ENCODE measurements at places on chromosomes 5 and 9.

- no peak for DNase-seq
These were observed 135.3 kb downstream of the CETN3 start for GRCh38 chr5:90274216-90274615.

DNA sequence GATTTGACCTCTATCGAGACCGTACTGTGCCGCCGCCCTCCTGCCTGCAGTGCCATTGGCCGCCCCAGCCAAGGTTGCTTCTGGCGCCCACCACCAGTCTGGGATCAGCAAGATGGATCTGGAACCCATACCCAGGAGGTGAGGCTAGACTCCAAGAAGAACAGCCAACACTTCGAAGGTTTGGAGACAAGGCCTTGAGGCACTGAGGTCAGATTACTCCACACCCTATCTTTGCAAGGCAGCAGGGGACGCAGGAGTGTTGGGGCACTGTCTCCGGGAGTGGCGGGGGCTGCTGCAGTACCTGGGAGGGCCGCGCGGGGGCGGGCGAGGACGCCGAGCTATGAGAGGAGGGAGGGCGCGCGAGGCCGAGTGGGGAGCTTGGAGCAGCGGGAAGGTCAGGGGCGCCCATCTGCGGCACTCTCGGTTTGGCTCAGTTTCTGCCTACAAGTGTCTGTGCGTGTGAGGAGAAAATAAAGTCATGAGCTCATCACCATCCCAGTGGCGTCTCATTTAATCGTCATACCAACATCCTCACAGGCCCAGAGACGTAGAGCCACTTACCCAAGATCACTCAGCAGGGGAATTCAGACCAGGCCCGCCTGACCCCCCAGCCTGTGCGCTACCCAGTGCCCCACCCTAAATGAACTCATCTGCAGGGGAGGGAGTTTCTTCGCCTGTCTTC, 20.5 kb upstream of the PSD2 start:
- DNase-seq, result no peak

GRCh38 chr9:99762470-99762869, 59.2 kb upstream of the NR4A3 start:
- DNase-seq, result no peak

GRCh38 chr9:112777914-112778313, 27.4 kb downstream of the SNX30 start:
- DNase-seq, result no peak

DNA sequence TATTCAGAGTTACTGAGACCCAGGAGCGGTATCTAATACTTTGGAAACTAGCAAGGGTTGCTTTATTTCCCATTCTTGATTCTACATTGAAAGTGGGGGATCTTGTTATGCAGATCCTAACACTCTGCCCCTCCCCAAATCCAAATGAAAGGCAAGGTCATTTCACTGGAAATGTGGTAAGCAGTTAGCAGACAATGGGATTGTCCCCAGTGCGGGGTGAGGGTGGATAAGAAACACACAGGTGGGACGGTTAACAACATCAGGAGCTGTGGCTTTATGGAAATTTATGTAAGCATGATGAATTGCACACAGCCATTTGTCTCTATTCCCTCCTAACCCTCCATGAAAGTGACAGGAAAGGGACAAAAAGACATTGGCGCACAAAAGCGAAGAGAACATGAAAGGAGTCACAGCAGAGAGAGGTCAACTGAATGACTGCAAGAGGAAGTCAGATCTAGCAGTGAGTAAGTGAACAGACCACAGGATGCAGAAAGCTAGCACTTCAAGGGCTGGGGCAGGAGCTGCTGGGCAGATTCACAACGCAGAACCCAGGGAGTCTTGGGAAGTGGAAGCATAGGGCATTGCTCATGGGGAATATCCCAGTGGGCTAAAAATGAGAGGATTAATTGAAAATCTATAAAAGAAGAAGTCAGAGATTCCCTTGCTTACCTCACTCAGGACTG, 184.4 kb downstream of the HSD17B3 start:
- DNase-seq, result no peak

GRCh38 chr9:36426945-36427344, 26.9 kb upstream of the RNF38 start:
- DNase-seq, result no peak

DNA sequence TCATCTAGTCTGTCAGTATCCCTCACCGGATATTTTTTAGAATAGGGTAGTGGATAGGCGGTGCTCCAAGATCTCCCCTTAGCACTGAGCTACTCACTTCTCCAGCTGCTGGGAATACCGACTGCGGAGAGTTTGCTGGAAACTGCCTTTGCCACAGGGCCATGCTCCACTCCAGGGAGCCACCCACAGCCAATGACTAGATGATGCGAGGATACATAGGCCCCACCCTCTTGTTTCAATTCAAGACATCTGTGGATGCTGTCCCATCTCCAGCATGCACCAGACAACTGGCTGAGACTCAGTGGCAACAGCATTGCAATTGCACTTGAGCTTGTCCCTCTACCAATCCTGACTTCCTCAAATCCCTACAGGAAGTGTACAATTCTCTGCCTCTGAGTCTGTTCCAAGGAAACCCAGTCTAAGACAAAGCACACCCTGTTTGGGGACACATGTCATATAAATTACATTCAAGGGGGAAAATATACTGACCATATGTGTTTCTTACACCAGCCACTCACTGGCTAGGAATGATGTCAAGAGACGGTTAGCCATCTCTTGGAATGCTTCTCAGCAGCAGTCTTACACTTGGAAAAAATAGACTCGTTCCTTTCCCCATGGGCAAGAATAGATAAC, 312.6 kb upstream of the KIF2A start:
- DNase-seq, result no peak

GRCh38 chr5:79547982-79548381, 34.0 kb upstream of the HOMER1 start:
- DNase-seq, result no peak

- no peak for DNase-seq
These were observed 41.9 kb downstream of the MOCS2 start for GRCh38 chr5:53067641-53068040.

GRCh38 chr5:121257621-121258020, 594.1 kb upstream of the FTMT start:
- DNase-seq, result no peak

- peak; percentile 45 for DNase-seq
These were observed 56.7 kb upstream of the SLC44A1 start for GRCh38 chr9:105187781-105188180.

- DNase-seq, result no peak
These were observed 14.8 kb upstream of the CLPTM1L start for GRCh38 chr5:1359713-1360112.

DNA sequence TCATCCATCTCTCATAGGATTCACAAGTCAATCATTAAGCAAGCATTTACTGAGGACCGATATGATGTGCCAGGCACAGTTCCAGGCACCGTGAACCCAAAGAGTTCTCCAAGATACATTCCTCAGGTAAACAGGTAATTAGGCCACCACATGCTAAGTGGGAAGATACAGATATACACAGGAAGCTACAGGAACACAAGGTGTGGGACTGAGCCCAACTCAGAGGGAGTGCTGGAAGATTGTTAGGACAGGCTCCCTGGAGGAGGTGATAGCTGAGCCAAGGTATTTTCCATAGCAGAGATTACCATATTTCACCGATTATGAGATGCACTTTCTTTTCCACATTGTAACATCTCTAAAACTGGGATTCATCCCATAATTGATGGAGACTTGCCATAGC, 31.4 kb upstream of the RAI14 start:
- DNase-seq, result no peak

GRCh38 chr5:130974021-130974683, 190.9 kb downstream of the HINT1 start:
- no peak for DNase-seq

GRCh38 chr9:126696401-126697145, 82.8 kb downstream of the LMX1B start:
- DNase-seq, result no peak

GRCh38 chr5:86565197-86565789, 52.4 kb upstream of the COX7C start:
- DNase-seq, result no peak

- peak; percentile 11 for DNase-seq
These were observed 425 bp downstream of the PTPA start for GRCh38 chr9:129111528-129112151.

- no peak for DNase-seq
These were observed 301.1 kb downstream of the FAM170A start for GRCh38 chr5:119930490-119930889.

DNA sequence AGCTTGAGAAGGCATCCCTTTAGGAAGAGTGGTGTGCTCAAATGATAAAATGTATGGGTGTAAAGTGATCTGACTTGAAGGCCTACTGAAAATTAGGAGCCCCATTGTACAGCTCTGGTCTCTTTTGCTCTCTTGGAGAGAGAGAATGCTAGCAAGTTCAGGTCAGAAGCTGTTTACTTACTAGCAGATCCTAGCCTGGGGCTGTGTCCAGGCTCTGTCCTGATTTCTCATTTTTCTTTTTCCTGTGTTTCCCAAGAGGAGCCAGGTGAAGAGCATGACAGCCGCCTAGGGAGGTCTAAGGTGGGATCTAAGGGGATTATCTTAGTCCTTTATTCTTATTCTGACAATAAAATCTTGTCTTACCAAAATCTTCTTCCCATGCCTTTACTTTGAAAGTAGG, 272.8 kb downstream of the NNT start:
- DNase-seq, result no peak

GRCh38 chr5:177434942-177435738, 8.7 kb downstream of the GRK6 start:
- DNase-seq, result no peak

GRCh38 chr5:146641941-146642340, 126.0 kb upstream of the GPR151 start:
- no peak for DNase-seq

DNA sequence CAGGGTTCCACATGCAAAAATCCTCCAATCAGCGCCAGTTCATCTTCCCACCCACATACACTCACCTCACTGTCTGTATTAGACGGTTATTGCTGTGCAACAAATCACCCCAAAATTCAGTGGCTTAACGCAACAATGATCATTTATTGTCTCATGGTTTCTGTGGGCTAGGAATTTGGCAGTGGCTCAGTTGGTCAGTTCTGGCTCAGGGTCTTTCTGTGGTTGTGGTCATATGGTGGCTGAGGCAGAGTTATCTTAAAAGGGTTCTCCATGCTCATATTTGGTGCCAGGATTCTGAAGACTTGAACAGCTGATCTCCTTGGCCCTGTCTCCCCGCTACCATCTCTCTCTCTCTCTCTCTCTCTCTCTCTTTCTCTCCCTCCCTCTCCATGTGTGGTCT, 12.9 kb downstream of the ZNF618 start:
- no peak for DNase-seq

DNA sequence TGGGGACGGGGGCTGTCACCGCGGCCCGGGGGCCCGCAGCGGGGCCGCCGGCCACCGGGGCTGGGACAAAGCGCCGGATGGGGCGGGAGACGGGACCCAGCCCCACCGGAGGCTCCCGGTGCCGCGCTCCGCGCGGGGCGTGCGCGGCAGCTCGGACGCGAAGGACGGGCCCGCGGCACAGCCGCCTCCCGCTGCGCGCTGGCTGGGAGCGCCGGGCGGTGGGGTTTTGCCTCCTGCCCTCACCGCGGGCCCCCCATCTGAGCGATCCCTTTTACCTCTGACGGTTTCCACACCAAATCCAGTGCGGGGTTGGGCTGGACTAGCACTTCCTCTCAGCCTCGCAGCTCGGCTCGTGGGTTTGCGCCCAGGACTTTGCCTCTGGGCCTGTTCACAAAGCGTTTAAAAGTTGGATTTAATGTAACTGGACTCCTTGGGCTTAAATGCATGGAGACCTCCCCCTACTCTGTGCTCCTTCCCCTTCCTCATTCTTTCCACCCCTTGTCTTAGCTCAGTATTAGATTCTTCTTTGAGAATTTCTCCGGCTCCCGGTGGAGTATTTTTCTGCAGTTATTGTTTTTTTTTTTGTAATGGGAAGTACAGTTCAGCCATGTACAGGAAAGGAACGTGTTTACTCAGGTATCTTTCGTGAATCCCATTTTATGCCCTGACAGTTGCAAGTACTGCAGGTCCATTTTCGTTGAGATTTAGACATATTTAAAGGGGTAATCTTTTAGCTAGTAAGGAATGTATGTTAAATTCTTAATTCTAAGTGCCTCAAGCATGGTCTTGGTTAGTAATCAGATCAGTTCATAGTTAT, 691 bp downstream of the FCHO2 start:
- no peak for DNase-seq

DNA sequence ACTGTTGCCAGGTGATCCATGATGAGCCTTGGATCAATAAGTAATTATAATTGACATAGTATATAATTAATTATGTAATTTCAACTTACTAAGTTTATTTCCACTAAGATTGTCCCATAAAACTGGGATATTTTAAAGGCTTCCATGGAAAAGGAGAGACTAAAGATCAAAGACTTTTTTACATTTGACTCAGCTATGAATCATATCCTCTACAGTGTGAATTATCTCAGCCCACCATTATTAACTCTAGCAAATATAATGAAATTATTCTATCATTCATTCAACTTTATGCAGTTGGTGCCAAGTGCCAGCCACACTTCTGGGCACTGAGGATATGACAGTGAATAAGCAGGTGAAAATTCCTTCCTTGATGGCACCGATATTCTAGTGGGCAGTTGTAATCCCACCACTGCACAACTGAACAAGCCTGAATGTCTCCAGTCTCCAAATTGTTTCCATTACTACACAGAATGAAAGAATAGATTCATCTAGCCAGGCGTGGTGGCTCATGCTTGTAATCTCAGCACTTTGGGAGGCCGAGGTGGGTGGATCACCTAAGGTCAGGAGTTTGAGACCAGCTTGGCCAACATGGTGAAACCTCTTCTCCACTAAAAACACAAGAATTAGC, 21.9 kb upstream of the TXN start:
- DNase-seq, result no peak

DNA sequence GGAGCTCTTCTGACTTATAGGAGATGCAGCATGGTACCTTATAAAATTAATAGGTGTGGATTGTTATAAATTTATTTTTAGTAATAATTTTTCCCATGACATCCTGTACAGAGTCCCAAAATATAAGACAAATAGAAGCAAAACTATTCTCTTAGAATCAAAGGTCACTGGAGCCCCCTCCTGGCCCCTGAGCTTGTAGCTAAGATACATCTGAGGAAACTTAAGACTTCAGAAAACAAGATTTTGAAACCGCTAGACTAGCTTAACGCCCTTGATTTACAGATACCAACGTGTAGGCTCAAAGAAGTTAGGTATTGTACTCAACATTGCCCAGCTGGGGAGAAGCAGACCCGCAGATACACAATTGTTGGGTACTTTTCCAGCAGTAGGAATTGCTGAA, 45.7 kb upstream of the KCNN2 start:
- DNase-seq, result no peak

DNA sequence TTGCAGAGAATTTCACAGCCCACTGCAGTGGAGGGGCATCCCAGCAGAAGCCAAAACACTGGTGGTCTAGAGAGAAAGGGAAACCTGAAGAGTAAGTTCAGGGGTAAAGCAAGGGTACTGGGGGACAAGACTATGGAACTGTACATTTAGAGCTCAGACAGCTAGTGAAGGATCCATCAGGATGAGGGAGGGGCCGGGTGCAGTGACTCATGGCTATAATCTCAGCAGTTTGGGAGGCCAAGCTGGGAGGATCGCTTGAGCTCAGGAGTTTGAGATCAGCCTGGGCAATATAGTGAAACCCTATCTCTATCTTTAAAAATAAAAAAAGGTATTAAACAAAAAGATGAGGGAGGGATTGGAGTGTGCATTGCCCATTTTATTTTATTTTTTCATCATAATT, 7.8 kb upstream of the ANKH start:
- DNase-seq, result no peak

GRCh38 chr5:14429101-14430050, 152.2 kb upstream of the OTULINL start:
- DNase-seq, result no peak

All from HS-27A (cell line).